ENCODE measurements at places on chromosomes 5 and 9.

DNA sequence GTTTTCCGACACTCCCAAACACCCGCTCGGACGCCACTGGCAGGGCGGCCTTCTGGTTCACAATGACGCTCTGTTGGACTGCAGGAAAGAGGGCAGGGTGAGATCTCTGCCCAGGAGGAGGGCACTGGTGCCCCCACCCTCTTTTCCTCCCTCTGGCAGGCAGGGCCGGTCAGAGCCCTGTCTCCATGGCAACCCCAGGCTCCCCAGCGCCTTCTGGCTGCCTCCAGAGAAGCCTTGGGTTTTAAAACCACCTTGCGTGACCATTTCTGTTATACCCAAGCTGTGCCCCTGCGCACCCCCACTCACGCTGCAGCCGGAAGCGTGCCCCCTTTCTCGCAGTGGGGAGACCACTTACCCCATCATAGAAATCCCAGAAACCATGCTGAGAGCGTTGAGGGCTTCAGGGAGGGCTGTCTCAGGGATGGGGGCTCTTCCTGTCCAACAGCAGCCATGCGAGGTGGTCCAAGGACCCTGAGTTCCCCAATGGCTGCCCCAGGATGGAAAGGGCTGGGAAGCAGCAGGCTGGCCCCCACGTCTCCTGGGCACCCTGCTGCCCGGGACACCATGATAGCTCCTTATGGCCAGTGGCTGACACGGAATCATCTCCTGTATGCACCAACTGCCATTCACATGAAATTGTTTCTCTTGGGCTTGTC, 7.3 kb downstream of the C9orf50 start:
- no peak for DNase-seq

DNA sequence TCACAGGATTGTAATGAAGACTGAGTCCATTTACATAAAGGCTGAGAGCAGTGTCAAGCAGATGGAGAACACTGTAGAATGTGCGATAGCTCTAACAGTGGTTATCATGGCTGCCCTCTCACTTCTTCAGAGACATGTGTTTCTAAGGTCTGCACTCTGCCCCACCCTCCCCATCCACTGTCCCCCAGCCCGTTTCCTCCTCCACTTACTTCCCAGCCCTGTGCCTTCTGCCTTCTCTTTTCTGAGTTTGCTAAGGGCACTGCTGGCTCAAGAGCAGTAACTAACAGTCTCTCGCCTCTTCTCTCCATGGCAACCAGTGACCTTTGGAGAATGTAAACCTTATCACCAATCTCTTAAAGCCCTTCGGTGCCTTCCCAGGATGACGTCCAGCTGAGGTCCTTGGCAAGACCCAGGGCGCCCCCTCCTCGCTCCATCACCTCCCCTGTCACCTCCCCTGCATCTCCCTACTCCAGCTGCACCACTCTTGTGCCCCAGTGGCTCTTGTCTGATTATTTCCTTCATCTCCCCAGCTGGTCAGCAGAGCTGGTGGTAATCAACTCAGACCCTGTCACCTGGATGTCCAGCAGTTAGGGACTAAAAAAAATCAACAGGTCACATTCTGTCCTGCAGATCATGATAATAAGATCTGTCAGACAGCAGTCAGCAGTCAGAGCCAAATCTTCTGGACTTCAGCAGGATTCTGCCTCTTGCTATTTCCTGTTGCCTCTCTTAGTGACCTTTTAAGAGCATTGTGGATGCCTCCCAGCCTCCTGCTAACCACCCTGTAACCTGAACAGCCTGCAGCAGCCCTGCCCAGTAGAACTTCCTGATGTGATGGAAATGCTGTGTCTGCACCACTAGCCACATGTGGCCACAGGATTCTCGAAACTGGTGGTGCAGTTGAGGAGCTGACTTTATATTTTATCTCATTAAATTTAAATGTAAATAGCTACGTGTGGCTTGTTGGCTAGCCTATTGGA, 9.0 kb downstream of the FXN start:
- DNase-seq = no peak

DNA sequence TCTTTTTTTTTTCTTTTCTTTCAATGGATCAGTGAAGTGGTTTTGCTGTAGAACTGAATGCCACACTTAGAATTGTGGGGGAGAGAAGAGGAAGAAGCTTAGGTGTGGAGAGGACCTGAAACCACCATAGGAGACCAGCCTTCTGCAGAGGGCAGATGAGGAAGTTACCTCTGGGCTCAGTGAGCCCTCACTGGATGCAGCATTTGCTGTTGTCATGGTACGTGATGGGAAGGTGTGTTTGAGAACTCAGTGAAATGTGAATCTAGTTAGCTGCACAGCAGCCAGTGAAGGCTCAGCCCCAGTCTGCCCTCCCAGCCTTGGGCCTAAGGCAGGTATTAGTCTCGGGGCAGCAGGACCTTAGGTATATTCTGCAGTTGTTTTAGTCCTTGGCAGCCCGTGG, 17.5 kb downstream of the CYFIP2 start:
- no peak for DNase-seq

GRCh38 chr9:38043931-38044623, 24.9 kb downstream of the SHB start:
- DNase-seq = no peak

GRCh38 chr5:113806904-113807303, 293.4 kb downstream of the YTHDC2 start:
- no peak for DNase-seq

DNA sequence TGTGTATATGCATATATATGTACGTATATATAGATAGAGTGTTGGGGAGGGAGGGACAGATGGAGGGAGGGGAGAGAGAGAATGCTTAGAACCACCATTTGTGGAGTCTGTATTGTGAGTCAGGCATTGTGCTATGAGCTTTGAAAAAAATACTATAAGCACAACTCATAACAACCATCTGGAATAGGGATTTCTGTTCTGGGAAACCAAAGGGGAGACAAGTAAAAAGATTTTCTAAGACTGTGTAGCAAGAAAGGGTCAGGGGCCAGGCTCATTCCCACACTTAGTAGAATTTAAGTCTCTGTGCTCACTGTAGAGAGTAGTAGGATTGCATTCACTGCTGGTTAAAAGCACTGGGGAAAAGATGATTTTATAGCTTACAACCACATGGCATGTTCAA, 202.3 kb upstream of the SGCD start:
- DNase-seq = no peak

Measured in NCI-H2171 treated with DMSO at 0.1 percent for 48 hours (cell line).